Muscle of back (tissue), 13 donors: ENCODE measurements at places on chromosomes 3 and 15.

GRCh38 chr3:23004971-23005370, 198.2 kb upstream of the UBE2E2 start:
- no peak for DNase-seq

GRCh38 chr3:8843347-8843746, 73.9 kb upstream of the OXTR start:
- DNase-seq: no peak

DNA sequence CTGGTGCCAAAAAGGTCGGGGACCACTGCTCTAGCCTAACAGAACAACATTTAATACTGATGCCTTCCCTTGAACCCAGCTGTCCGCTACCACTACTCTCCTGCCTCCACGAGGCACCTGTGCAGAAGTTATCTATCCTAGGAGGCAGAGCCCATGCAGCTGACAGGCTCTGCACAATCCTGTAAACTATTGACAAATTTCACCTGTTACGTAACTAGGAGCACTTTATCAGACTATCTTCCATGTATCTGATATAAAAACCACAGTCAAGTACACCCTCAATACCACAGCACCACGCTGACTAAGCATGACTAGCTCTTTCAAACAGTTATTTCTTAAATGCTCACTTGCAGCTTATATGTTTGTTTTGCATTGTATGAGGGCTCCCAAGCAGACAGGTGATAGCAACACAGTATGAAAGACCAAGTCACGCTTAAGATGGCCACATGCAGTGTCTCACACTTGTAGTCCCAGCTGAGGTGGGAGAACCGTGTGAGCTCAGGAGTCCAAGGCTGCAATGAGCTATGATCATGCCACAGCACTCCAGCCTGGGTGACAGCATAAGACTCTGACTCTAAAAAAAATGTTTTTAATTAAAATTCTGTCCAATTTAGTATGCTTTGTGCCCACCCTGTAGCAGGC, 4.5 kb upstream of the IL17RC start:
- DNase-seq: no peak

GRCh38 chr15:65309882-65310418, 5.5 kb downstream of the RNU5B-1 start:
- DNase-seq: no peak

DNA sequence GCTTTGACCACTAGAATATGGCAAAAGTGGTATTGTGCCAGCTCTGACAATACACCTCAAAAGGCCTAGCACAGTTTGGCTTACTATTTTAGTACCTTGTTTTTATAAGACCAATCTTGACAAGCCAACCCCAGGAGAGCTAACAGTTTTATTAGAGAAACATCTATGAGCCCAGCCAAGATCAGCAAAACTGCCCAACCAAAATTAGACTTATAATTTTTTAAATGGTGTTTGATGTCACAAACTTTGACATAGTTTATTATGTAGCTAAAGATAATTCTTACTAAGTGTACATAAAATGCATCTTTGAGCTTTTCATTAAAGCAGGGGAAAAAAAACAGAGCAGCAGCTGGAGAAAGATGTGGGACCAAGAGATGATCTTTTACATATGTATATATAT, 537.5 kb downstream of the ZPLD1 start:
- DNase-seq: no peak

DNA sequence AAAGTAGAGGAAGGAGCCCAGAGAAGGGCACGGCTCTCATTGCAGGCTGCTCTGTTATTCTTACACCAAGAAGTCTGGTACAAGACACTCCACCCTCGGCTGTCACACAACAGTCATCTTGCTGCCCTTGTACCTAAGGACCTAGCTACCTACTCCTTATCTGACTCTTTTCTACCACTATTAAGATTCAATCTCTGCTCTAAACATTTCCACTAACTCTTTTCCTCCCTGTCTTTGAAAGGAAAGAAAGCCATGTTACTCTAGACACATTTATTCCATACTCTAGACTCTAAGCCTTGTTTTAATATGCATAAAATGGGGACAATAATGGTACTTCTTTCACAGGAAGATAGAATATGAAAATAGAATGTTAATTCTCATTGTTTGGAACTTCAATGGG, 73.3 kb upstream of the C3orf49 start:
- no peak for DNase-seq

DNA sequence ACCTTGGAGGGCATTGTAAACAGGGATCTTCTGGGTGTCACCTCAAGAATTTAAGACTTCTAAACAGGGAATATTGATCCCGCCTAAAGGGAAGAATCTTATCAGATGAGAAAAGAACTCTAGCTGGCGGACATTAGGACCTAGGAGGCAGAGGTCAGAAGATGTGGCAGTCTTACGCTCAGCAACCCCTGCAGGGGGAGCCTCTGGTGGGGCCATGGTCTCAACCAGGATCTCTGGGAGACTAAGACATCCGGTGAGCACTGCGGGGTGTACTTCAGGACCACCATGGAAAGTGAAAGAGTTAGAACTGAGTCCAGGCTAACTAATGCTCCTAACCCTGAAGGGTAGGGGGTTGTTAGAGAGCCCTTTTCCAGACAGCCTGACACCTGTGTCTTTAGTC, 295.2 kb downstream of the VGLL3 start:
- no peak for DNase-seq

GRCh38 chr15:81776976-81777375, 268.8 kb downstream of the MEX3B start:
- no peak for DNase-seq

DNA sequence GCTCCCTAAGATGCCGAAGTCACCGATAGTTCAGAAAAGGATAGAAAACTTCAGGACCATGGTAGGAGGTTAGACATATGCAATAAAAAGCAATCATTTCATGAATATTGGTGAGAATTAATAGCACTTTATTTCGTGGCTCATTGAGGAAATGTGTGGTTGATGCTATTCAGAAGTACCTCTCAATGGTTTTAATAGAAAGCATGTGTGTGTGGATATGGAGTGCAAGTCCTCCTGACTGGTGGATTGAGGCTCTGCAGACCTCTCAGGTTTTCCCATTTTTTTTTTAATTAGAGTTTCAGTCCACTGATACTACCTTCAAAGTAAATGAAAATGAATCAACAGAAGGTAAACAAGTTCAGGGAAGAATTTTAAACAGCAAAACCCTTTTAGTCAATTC, 384.3 kb upstream of the RARB start:
- DNase-seq: no peak

DNA sequence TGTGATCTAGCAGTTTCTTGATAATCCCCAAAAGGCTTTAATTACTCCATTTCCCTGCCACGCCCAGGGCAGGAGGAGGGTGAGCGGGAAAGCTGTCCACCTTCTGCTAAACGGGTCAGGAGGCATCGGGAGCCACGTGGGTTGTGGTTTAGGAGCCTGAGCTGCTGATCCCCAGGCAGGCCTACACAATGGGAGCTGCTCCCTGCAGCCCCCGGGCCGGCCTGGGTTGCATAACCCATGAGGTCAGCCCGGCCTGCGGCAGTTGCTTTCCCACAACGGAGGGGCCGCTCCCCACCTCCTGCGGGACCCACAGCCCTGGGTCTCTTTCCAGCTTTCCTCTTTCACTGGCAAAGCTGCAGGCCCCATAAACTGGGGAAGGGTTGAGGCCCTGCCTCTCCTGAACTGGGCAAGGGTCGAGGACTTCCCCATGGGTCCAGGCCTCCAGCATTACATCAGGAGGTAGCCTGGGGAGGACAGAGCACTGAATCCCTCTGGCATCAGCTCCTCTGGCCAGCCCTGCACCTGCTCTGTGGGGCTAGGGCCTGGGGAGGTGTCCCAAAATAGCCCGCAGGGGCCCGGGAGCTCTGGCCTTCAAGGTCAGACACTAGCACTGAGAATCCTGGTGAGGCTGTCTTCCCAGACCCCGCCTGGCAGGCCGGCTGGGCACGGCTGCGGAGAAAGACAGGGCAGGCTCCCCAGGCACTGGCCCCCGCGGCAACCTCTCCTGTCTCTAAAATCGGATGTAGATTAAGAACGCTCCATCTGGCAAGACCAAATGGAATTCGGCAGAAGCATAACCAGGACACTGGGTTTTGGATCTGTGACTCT, 47.3 kb downstream of the ZDHHC19 start:
- DNase-seq: no peak

DNA sequence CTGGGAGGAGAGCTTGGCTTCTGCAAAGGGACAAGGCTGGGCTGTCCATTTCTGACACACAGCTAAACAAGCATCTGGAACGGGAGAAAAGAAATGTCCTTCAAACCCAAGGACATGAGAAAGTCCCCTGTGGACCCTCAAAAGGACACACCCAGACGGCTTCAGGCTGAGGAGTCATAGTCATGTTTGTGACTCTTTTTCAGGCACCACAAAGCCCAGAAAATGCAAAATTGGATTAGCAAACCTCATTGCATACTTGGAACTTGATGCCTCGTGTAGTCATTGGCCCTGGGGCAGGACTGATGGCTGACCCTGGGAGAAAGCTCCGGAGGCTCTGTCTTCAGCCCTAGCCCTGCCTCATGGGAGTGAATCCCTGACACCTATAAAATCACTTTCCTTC, 21.5 kb downstream of the FAM174B start:
- no peak for DNase-seq
